H9 (cell line): ENCODE measurements at places on chromosomes 16 and 17. TPM values are rescaled to one million over a fixed set of nuclear protein-coding genes. Genes with fewer than 3 reads are reported as not detected.

GRCh38 chr16:84628226-84628731, 10.4 kb upstream of the COTL1 start:
- no peak for DNase-seq

The KRT28 gene
- not detected in 2 replicates for total RNA-seq

The CDH11 gene
- 4.9 and 5.4 TPM in 2 replicates for total RNA-seq

The NLRC3 gene
- 0.44 TPM in 2 replicates for total RNA-seq

The CENPV gene
- total RNA-seq = 196 and 200 TPM in 2 replicates
